ENCODE measurements at places on chromosomes 6 and 20.

DNA sequence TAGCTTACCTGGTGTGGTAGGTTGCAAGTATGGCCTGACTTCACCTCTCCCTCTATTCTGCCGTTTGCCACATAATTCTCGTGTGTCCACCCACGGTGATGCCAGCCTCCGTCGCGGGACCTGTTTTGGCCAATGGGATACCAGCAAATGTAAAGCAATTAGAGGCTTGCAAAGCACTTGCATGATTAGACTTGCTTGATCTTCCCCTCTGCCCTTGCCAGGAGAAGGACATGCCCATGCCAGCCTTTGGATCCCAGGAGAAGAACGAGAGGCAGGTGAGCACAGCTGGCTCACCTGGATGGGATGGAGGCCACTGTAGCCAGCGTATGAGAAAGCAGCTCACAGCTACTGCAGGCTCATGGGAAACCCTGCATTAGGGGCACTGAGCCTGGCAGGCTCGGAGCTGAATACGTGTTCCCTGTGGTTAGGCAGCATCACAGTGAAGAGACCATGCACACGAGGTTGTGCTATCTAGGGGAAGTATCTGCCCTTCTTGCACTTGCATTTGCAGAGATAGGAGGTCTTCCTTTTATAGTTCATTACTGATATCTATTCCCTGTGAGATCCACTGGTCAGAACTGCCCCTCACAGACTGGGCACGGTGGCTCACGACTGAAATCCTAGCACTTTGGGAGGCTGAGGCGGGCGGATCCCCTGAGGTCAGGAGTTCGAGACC lies 62.4 kb downstream of the TMEM242 start:
- DNase-seq = no peak

DNA sequence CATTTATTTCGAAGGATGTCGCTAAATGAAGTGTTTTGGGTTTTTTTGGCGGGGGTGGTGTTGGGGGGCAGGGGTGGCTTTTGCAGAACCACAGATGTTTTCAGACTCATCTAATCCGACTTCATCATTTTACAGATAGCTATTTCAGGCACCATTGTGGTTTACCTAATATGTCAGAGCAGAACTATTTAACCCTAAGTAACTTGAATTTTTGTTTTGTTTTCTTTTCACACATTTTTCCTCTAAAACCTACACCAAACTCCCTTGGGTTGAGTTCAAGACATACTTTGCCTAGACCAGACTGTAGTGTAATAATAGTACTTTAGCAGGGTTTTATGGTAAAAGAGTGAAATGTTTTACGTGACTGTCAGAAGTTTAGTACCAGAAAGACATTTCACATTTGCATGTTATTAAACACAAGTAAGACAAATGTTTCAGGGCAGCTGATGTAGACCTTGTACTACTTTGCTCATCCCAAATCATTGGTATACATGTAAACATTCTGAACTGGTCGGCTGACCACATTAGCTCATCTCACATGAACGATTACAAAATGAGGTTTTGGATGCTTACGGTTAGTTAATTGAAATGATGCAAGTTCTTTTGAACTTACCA lies 37.7 kb downstream of the MAP3K4 start:
- DNase-seq = no peak

DNA sequence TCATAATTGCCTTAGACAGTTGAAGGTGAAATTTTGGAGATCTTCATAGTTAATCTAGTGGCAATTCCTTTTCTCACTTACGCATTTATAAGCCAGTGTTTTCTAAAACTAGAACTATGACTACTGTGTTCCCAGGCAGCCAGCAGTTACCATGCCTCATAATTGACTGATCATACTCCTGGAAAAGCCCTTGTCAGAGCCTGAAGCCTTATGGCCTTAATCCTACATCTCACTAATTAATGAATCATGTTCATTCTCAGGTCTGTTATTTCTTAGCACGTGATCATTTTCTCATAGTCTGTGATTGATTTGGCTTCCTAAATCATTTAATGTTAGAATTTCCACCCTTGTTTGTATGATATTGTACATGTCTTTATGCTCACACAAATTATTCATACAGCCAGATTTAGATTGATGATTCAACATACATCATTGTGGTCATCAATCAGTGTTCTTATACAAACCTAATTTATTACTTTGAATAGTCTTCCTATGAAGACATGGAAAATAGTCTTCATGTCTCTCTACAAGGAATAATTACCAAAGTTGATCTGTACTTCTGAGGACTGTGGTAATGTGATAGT lies 132.6 kb upstream of the ASCC3 start:
- no peak for DNase-seq

- no peak for DNase-seq
Observed at GRCh38 chr6:48733581-48733980, 622.6 kb upstream of the PTCHD4 start.

- DNase-seq = peak; percentile 16
Observed at GRCh38 chr20:24971376-24972101, 21.0 kb downstream of the APMAP start.

DNA sequence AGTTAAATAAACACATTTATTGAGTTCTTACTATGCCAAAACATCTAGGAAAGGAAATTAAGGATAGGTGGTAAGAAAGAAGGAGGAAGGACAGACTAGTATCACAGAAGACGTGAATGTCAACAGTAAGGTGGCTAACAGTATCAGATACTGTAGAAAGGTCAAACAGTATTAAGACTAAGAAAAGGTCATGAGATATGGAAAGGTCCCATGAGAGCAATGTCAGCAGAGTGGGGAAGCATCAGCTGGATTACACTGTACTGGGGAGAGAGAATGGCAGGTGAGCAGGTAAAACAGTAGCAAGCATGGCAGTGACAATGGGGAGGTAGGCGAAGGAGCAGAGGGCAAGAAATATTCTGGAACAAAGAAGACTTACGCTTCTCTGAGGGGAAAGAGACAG lies 18.0 kb downstream of the GLO1 start:
- DNase-seq = no peak

DNA sequence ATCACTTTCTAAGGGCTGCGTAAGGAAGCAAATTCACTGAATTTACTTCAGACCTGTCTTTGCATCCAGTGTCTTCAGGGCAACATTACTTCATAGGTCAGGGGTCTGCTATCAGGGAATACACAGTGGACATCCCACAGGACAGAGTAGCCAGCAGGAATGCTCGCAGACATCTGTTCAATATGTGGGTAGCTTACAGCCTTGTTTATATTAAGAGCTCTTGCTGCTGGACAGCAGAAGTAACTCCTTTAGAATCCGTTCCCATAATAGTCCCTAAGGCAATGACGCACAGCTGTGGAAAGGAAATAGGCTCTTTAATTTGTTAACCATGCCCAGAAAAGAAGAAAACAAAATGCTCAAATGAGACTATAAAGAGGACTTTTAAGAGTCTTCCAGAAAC lies 198.7 kb downstream of the MOXD1 start:
- no peak for DNase-seq

GRCh38 chr20:38833154-38833856 lies 27.8 kb downstream of the PPP1R16B start:
- DNase-seq = peak; percentile 49

GRCh38 chr6:16759181-16759645 lies 2.0 kb downstream of the ATXN1 start:
- no peak for DNase-seq

DNA sequence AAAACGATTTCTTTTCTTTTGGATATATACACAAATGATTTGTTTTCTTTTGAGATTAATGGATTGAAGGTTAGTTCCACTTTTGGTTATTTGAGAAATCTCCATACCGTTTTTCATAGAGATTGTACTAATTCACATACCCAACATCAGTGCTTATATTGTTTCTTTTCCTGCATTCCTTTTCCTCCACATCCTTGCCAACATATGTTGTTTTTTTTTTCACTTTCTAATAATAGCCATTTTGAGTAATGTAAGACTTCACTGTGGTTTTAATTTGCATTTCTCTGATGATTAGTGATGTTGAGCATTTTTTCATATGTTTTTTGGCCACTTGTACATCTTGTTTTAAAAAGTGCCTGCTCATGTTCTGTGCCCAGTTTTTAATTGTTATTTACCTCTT lies 846.4 kb upstream of the EYS start:
- DNase-seq = no peak

- peak; percentile 55 for DNase-seq
Observed at GRCh38 chr20:46151936-46152335, 33.8 kb downstream of the CD40 start.

DNA sequence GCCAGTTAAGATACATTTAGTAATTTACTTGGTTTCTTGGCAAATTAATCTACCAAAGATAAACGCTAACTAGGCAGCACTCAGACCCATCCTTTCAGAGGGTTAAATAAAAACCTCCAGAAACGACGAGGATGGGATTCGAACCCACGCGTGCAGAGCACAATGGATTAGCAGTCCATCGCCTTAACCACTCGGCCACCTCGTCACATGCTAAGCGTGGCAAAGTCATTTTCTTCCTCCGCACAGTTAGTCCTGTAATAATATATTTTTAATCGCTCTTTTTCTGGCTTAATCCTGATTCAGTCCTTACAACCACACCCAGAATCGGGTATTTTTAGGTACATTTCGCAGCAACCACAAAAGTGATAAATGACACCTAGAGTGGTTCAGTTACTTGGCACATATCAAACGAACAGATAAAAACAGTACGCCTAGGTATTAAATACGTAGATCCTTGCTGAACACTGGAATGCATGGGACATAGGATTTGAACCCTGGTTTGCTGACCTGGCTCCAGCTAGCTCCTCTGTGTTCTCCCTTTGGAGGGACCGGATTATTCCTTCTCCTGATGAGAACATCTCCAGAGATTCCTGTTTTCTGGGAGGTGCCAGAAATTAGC lies 71.6 kb downstream of the GPX5 start:
- DNase-seq = peak; percentile 71

- no peak for DNase-seq
Observed at GRCh38 chr20:7665376-7665775, 274.9 kb downstream of the HAO1 start.

DNA sequence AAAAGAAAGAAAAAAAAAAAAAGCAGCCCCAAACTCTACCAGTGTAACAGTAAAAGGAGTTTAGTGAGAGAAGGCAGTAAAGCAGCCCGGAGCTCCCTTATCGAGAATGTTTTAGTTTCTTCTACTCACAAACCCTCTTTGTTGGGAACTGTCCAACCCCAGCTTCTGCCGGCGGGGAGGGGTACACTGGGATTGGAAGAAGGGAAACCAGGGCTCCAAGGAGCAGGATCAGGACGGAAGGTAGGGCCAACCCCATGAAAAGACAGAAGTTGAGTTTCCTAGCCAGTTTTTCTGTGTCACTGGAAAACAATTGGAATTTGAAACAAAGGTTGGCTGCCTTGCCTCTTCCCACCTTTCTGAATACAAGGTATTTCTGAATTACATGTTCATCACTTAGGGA lies 66.0 kb downstream of the KIZ start:
- no peak for DNase-seq

- no peak for DNase-seq
Observed at GRCh38 chr6:23174781-23175361, 605.5 kb downstream of the HDGFL1 start.

DNA sequence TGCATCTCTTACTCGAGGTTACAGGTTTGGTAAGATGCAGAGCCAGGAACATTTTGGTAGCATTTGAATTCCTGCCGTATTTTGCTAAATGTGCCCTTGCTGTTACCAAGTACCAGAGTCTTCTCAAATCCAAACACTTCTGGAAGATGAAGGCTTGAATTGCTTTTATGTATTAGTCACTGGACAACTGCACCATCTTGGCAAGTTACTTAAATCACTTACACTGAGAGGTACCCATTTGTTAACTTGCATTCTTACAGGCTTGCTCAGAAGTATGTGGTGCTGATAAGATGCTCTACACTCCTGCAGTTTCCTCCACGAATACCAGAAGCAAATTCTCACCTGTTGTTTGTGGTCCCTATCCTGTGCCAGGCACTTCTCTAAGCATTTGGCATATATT lies 12.7 kb downstream of the IL22RA2 start:
- no peak for DNase-seq

GRCh38 chr6:166446567-166447065 lies 63.9 kb upstream of the MPC1 start:
- no peak for DNase-seq

DNA sequence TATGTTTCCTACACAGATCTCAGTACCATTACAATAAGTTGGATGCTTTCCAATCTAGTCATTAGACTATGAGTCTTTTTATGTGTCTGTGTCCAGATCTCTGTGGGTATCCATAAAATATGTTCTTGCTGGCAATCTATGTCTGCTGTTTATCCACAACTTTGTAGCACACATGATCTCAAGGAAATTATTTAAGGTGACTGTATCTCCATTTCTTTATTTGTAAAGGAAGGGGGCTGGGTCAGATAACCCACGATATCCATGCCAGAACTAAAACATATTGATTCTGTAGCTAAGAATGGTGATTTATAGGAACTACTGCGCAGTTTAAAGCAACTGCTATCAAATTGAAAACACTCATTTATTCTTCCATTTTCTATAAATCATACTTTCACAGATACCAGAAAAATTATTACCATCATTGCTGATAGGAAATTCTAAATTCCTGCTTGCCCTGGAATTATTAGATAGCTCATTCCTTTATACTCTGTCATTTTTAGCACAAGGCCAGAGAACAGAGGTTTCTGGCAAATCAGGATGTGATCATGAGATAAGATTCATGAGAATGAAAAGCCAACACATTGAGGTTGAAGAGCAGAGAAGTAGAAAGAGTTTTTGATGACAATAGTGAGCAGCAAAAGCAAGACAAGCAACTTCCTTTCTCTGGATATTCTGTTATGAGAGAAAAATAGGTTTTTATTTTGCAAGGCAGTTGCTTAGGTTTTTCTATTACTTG lies 851.4 kb upstream of the CITED2 start:
- DNase-seq = no peak

DNA sequence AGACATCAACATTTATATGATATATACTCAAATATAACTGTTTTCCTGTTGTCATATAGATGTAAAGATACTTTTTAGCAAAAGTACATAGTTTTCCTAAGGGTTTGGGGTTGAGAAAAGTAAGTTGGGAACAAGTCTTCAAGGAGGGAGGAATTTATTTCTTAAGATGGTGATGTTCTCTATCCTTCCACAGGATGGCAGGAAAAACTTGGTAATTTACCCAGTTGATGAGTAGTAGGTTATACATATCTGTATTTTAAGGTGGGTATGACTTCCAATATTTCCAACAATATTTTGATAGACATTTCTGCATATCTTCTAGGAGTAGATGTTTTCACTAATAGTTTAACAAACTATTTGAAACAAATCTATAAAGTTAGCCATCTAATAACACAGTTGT lies 254.4 kb downstream of the RIMS1 start:
- no peak for DNase-seq

GRCh38 chr6:11353921-11354389 lies 121.5 kb upstream of the NEDD9 start:
- DNase-seq = peak; percentile 81

DNA sequence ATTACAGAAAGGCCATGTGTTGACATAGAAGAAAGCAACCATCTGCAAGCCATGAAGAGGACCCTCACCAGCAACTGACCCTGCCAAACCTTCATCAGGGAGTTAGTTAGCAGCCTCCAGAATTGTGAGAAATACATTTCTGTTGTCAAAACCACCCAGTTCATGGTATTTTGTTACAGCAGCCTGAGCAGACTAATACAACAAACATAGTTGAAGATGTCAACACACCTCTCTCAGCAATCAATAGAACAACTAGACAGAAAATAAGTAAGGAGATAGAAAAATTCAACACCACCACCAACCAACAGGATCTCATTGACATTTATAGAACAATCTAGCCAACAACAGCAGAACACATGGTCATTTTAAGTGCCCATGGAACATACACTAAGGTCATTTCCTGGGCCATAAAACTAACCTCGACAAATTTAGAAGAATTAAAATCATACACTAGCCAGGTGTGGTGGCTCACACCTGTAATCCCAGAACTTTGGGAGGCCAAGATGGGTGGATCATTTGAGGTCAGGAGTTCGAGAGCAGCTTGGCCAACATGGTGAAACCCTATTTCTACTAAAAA lies 32.7 kb downstream of the TCP11 start:
- no peak for DNase-seq

GRCh38 chr6:82589509-82590206 lies 226.0 kb downstream of the TPBG start:
- no peak for DNase-seq

All from stimulated activated CD8-positive, alpha-beta memory T cell treated with anti-CD3 and anti-CD28 coated beads, Interleukin-4, amount 100 ng/mL, for 48 hours (primary cell).